Stimulated activated CD8-positive, alpha-beta memory T cell treated with anti-CD3 and anti-CD28 coated beads, Interleukin-4, amount 100 ng/mL, for 1 hour (primary cell): ENCODE measurements at places on chromosomes 4 and X.

DNA sequence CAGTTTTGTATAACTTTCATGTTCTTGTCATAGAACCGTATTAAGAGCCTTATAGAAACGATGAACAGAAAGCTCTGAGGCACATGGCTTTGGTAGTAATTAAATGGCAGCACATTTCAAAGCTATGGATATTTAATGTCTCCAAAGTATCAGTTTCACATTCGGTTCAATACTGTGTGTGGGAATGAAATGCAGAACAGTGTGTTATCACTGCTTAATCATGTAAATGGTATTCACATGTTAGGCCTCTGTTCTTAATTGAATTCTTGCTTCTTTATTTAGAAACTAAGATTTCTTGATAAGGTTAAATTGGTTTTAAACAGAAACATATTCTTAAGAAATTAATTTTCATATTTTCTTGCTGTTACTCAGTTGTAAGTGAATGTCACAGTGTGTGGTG lies 701.0 kb upstream of the PITX2 start:
- DNase-seq = no peak

GRCh38 chr4:68751138-68751537 lies 64.7 kb upstream of the UGT2B10 start:
- DNase-seq = no peak

GRCh38 chr4:141133146-141133998 lies at the start of gene RNF150:
Gene RNF150, minus strand, starts transcription at chr4:141133469.
- DNase-seq = no peak

DNA sequence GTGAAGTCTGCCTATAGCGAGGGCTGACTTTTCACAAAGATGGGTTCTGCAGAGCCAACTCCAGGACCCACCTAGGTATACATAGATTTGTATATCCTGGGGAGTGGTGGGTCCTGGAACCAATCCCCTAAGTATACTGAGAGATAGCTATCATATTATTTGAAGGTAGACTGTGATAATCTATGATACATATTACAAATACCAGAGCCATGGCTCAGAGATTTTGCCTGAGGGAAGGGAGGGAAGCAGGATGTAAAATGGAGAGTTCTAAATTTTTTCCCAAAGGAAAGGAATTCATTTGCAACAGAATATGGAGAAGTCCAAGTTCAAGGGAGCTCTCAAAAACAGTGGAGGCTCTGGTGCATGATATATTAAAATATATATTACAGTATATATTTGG lies 7.2 kb downstream of the TCEAL3 start:
- DNase-seq = no peak

GRCh38 chr4:3315566-3315965 lies 22.7 kb downstream of the RGS12 start:
- DNase-seq = no peak

GRCh38 chr4:38011511-38012162 lies 51.4 kb downstream of the PTTG2 start:
- no peak for DNase-seq

DNA sequence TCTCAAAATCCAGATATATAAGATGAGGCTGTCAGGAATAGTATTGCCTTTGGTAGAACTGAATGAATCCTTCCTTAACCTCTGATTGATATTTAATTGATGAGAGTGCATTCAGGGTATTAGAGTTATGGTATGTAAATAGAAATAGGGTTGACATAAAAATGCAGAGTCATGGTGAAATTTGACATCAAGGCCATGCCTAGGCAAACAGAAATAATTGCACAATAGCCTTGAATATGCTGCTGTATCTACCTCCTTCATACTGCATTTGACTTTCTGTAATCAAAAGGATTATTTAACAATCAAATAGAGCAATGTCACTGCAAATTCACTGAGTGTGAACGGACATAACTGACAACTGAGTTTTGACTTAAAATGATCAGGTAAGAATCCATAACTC lies 1316.3 kb downstream of the STIM2 start:
- DNase-seq = no peak
